ENCODE measurements at places on chromosomes 6 and 20.
A peak's percentile ranks its signal among the peaks of the same experiment; 100 is the strongest.

DNA sequence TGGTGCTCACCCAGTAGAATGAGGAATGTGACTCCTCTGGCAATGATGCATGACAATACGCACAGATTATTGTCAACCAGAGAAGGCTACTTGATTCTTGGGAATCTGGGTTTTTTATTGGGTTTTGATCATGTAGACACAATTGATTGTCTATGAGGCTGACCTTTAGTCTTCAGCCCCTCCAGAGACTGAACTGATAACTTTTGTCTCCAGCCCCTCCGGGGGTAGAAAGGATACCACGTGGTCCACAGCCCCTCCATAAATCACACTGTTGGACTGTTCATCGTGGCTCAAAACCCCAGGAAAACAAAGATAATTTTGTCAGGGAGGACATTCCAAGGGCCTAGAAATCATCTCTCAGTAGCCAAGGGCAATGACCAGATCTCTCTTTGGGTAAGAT lies 57.5 kb upstream of the ADGRF5 start:
- DNase-seq = no peak

GRCh38 chr6:99334526-99335127 lies 14.8 kb downstream of the FAXC start:
- DNase-seq = peak; percentile 25

GRCh38 chr20:40583205-40583604 lies 105.8 kb downstream of the MAFB start:
- no peak for DNase-seq

GRCh38 chr6:150641398-150642139 lies 41.9 kb downstream of the PLEKHG1 start:
- DNase-seq = no peak

All from kidney epithelial cell (primary cell).